ENCODE measurements at places on chromosomes 16 and 17.

- no peak for DNase-seq
Observed at GRCh38 chr16:83771306-83771942, 36.4 kb upstream of the HSBP1 start.

- peak; percentile 25 for DNase-seq
Observed at GRCh38 chr16:71727551-71728324, 3.2 kb upstream of the PHLPP2 start.

DNA sequence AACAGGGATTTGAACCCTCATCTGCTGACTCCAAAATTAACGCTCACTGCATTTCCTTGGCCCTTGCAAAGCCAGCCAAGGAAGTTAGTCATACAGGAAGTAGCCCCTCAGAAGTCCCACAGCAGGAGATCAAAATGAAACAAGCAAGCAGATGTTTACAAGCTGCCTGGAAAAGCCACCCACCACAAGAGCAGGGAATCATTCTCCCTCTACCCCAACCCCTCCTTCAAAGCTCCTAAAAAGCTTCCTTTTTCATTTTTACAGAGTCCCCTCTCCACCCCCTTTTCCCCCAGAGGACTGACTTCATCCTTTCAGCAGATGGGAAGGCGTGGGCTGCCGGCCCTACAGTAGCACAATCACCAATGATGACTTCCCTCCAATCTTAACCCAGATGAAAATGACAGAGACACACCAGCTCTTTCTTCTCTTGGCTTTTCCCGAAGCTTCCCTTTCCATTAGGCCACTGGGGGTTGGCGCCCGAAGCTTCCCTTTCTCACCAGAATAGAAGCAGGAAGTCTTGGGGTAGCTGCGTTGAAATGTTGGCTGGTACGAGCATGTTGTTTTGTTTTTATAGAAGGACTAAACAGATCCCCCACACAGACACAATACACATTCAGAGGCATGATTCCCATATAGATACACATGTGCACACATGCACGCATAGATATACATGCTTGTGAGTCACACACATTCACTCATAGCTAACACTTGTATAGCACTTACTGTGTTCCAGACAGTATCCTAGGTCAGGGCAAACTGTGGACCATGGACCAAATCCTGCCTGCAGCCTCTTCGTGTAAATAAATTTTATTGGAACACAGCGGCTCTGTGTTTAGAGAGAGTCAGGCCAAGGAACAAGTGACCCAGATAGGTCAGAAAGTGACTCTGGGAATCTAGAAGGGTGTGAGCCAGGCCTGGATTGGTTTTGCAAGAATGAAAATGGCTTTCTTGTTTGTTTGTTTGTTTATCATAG lies 17.4 kb downstream of the ITPRIPL2 start:
- DNase-seq: peak; percentile 98

- no peak for DNase-seq
Observed at GRCh38 chr17:4953451-4953961, 2.6 kb downstream of the ENO3 start.

DNA sequence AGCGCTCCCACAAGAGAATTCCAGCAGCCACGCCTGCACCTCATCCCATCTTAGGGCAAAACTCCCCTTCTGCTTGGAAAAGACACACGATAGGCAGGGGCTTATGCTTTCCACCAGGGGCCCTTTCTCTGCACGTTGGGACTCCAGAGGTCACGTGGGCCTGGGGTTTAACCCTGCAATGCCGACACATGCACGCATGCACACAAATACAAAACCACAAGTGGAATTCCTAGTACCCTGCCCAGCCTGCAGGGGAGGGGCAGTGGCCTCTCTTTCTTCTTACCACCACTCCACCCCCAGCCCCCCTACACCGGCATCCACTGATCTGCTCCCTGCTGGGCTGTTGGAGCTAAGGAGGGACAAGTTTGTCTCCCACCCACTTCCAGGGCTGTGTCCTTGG lies 16.8 kb upstream of the CCDC182 start:
- DNase-seq: no peak

DNA sequence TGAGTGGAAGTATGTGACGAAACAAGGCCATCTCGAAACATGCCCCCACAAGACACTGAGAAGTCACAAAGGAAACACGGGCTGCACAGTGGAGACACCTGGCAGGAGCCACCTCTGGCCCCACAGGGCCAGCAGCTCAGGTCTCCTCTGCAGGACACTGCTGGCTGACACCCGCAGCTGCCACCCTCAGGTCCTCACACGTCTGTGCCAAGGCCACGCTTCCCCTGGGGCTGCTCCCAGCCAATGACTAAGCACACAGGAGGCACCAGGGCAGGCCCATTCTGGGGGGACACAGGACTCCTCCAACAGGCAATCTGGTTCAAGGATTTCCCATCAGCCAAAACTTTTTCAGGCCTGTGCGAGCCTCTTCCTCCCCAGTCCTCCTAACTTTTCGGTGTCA lies 36.4 kb downstream of the MBTPS1 start:
- no peak for DNase-seq

- DNase-seq: no peak
Observed at GRCh38 chr16:8241408-8241807, 348.9 kb downstream of the TMEM114 start.

- peak; percentile 55 for DNase-seq
Observed at GRCh38 chr16:4328046-4328781, 12.3 kb downstream of the GLIS2 start.

- DNase-seq: no peak
Observed at GRCh38 chr16:83737729-83738354, 69.9 kb upstream of the HSBP1 start.

DNA sequence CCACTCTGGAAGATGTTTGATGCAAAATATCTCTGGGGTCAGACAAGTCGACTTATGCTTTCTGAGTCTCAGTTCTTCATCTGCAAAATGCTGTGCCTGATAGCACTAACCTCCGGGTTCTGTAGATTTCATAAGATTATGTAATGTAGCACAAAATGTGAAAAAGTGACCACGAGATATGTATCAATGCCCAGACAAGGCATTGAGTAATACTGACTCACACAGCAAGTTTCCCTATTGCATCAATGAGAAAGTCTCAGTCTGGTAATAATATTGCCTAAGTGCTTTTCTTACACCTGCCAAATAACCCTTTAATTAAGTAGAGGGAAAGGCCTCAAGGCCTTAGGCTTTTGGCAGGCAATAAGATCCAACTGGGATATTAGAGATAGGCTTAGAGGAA lies 41.4 kb upstream of the MMP2 start:
- DNase-seq: peak; percentile 97

DNA sequence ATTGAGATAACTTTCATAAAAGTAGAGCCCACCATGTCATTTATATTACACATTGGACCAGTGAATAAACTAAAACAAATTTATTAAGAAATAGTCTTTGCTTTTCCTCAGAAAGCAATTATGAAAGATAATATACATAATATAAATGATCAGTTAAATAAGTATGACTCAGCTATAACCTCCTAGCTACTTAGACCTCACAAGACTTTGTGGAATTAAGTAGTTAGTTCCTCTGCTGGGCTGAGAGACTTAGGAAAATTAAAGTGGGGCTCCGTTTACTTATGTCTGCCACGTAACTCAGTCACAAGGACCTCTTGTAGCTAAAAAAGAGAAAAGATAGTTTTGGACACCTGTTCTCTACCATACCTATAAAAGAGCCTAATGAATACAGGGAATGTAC lies 76.9 kb downstream of the MRTFB start:
- DNase-seq: no peak

GRCh38 chr16:19883296-19883965 lies 1.2 kb downstream of the GPRC5B start:
- DNase-seq: no peak

DNA sequence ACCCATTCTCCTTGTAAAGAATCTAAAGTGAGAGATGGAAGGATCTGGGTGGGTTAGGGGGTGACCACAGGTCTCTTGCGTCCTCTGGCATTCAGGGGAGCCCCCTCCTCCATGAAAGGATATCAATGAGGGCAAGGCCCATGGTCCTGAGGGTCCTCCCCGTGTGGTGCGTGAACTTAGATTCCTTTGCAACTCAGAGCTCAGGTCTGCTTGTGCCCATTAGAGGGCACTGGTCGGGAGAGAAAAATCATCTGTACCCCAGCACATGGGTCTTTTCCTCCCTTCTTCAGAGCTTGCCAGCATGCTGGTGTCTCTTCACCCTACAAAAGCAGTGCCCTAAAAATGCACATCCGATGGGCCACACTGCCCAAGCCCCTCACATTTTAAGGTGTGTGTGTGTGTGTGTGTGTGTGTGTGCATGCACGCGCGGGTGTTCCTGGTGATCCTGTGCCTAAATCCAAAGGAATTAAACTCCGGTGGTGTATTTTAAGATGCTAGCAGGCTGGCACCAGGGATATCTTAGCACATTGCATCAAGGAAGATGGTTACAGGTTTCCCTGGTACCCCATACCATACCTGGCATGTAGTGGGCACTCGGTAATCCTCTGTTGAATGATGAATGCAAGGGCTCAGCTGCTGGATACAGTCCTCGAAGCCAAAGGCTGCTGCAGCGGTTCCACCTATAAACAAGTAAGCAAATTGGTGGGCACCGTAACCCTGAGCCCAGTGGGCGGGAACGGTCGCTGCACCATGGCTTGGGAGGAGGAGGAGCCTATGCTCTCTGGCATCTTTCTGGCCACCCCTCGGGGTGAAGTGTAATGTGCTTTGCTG lies 4.7 kb downstream of the C1QTNF1 start:
- DNase-seq: no peak

GRCh38 chr17:61478790-61479492 lies 26.7 kb downstream of the TBX4 start:
- no peak for DNase-seq

- DNase-seq: no peak
Observed at GRCh38 chr16:67163999-67164558, 466 bp upstream of the HSF4 start.

- DNase-seq: no peak
Observed at GRCh38 chr16:5027086-5027485, 6.6 kb downstream of the NAGPA start.

GRCh38 chr16:29743827-29744531 lies 1.8 kb downstream of the C16orf54 start:
- DNase-seq: no peak

DNA sequence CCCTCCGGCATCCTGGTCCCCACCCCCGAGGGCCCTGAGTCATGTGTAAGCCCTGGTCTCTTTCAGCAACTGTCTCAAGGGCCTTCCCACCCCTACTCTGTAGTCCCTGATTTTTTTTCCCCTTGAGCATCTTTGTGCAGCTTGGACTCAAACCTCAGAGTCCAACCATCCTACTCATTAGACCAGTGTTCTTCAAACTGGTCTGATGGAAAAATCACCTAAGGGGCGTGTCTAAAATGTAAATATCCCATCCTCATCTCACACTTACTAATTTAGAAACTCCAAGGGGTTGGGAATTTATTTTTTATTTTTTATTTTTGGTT lies 624 bp downstream of the G6PC3 start:
- DNase-seq: no peak

GRCh38 chr16:5769513-5769912 lies 671.9 kb upstream of the EEF2KMT start:
- DNase-seq: no peak

GRCh38 chr17:74742153-74742515 lies 5.1 kb downstream of the RAB37 start:
- no peak for DNase-seq

- no peak for DNase-seq
Observed at GRCh38 chr16:11602321-11602720, 15.6 kb upstream of the LITAF start.

GRCh38 chr16:496097-496886 lies 31.2 kb upstream of the CAPN15 start:
- no peak for DNase-seq

DNA sequence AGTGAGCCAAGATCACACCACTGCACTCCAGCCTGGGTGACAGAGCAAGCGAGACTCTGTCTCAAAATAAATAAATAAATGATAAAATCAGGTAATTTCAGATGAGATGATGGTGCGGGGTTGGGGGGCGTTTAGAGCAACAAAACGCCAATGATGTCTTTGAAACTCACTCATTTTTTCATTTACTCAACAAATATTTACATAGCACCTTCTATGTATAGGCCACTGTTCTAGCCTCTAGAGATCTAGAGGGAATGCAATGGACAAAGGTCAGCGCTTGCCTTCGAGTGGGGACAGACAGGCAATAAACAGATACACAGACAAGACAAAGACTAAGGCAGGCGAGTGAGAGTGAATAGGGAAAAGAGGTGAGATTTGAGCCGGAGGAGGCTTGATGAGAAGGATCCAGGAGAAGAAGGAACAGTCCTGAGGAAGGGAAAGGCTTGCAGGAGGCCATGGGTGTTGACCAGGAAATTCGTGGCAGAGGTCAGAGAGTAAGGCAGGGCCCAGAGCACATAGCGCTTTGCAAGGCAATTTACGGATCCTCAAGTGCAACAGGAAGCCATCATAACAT lies 14.1 kb downstream of the ALDH3A1 start:
- no peak for DNase-seq

- DNase-seq: no peak
Observed at GRCh38 chr17:83065660-83066542, 13.5 kb upstream of the METRNL start.

- DNase-seq: no peak
Observed at GRCh38 chr17:54096216-54096615, 273.5 kb downstream of the KIF2B start.

- DNase-seq: no peak
Observed at GRCh38 chr17:62566996-62567578, 60.4 kb upstream of the MRC2 start.

DNA sequence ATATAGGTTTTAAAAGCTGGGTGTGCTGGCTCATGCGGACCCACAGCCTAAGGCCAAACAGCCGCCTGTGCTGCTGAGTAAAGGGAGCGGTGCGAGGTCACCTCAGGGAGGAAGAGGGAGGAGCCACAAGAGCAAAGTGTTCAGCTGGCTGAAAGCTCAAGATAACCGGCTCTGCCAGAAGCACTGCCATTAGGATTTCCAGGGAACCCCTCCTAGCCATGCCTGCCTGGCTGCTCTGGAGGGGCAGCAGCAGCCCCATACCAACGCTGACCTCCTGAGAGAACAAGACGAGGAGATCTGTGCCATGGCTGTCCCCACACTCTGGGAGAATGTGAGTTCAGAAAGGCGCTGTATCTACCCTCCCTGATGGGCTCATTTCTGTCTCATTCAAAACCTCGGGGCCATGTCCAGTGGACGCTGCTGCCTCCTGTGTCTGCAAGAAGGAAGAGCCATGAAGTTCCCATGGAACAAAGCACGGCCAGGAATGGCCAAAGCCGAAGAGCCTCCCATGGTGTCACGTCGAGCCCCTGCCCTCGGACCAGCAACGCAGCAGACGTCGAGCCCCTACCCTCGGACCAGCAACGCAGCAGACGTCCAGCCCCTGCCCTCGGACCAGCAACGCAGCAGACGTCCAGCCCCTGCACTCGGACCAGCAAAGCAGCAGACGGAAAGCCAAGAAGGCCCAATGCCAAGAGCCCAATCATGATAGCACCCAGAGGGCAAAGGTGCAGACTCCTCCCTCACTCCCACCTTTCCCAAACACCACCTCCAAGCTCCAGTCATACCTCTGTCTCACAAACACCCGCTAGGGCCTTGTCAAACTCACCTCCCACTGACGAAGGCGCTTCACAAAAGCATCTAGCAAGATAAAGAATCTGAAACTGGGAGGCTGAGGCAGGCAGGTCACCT lies 107.0 kb downstream of the ANKRD11 start:
- DNase-seq: no peak

- DNase-seq: no peak
Observed at GRCh38 chr17:27840688-27841087, 40.4 kb upstream of the NOS2 start.

- DNase-seq: no peak
Observed at GRCh38 chr17:60091109-60091508, 12.4 kb upstream of the HEATR6 start.

GRCh38 chr16:63497408-63497807 lies 1461.2 kb upstream of the CDH8 start:
- DNase-seq: no peak

- peak; percentile 52 for DNase-seq
Observed at GRCh38 chr17:57819285-57819684, 30.6 kb downstream of the MRPS23 start.
